ENCODE measurements at places on chromosomes 2 and 18.

DNA sequence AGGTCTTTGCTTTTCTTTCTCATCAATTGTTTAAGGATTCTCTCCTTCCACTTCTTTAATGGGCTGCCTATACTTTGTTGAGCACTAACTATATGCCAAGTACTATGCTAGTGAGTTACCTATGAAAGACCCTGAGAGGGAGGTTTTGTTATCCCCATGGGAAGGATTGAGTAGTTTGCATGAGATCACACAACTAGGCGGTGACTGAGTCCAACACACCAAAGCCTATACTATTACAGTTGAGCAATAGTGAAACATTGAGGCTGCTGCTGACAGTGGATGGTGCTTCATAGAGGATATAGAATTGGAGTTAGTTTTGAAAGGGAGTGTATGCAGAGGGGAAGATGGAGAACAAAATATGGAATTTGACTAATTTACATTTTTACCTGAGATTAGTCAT, 15.8 kb downstream of the NABP1 start:
- no peak for DNase-seq
- no peak overlapping the region for H3K27ac ChIP-seq
- H3K4me3 ChIP-seq = no peak overlapping the region
- no peaks in the 10 kb centered on the region for H3K36me3 ChIP-seq

DNA sequence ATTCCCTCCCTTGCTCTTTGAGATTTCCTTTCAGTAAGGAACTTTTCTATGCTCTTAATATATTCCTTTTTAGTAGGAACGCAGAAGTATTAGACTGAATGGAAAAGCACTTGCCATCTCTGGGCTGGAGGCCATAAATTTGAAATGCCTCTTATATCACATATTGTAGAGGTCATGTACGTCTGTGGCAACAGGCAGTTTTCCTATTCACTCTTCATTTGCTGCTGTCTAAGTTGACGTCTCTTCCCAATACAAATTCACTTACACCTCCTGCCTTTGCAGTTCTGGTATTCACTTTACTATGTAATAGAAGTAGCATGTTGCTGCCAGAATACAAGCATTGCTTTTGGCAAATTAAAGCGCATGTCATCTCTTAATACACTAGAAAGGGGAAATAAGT, 34.7 kb downstream of the MGAT4A start:
- no peaks in the 10 kb centered on the region for H3K36me3 ChIP-seq
- H3K4me1 ChIP-seq = peaks cover 31% of the 10 kb centered on the region
- no peaks in the 10 kb centered on the region for H3K27me3 ChIP-seq

DNA sequence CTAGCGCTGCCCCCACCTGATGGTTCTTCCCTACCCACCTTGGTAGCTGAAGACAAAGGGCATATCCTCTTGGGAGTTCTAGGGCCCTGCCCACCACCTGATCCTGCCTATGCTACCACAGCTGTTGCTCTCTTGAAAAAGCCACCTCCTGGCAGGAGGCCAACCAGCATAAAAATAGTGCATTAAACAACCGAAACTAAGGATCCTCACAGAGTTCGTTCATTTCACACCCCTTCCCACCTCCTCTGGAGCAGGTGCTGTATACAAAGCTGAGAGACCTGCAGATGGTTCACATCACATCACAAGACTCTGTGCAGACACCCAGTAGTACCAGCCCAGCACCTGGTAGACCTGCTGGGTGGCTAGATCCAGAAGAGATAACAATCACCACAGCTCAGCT, 1348.0 kb upstream of the TMEFF2 start:
- H3K36me3 ChIP-seq = no peaks in the 10 kb centered on the region
- no peaks in the 10 kb centered on the region for H3K4me1 ChIP-seq
- DNase-seq = no peak
- H3K4me3 ChIP-seq = no peak overlapping the region

DNA sequence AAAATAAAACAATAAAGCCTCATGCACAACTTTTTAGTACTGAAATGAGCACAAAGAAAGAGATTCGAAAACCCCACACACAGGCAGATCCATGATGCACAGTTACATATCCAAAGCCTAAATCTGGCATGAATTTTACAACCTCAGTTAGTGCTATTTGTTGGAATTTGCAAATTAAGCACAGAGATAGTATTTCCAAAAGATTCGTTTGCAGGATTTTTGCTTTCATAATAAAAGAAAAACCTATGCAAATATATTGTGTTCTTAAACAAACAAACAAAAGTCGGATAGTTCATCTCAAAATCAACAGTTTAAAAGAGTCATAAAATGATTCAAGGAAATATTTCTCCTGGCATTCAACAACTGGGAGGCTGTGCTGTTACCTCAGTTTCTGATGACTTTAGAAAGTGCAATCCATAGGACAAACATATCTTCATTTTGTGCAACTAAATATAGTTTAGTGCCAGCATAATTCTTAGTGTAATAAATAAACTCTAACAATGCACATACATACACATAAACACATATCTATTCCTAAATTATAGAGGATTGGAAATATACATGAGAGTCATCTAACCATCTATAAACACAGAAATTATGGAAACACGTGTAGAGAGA, 10.8 kb downstream of the PAX3 start:
- no peak overlapping the region for H3K4me3 ChIP-seq
- H3K27ac ChIP-seq = no peak overlapping the region
- peaks cover 100% of the 10 kb centered on the region for H3K27me3 ChIP-seq
- H3K4me1 ChIP-seq = no peaks in the 10 kb centered on the region
- DNase-seq = no peak

DNA sequence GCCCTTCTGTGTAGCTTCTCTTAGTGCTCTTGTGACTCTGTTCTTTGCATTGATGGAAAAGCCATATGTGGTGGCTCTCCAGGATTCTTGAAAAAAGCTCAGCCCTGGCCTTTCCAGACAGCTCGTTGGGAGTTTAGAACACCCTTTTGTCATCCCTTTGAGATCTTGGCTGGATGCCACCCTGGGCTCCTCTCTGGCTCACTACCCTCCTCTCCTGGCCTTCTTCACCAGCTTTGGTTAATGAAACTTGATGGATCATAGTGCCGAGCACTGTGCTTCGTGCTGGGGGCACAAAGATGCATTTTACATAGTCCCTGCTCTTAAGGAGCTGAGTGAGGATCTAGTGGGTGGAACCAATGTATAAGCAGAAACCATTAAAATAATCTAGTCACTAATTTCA, 15.6 kb upstream of the FHOD3 start:
- no peak for DNase-seq
- no peaks in the 10 kb centered on the region for H3K4me1 ChIP-seq
- H3K36me3 ChIP-seq = no peaks in the 10 kb centered on the region

- H3K4me1 ChIP-seq = no peaks in the 10 kb centered on the region
- DNase-seq = no peak
- no peaks in the 10 kb centered on the region for H3K36me3 ChIP-seq
- H3K27me3 ChIP-seq = no peaks in the 10 kb centered on the region
- H3K27ac ChIP-seq = no peak overlapping the region
- no peak overlapping the region for H3K4me3 ChIP-seq
Observed at GRCh38 chr2:168559187-168559586, 103.1 kb downstream of the CERS6 start.

GRCh38 chr2:29650631-29651097, 270.7 kb downstream of the ALK start:
- H3K4me1 ChIP-seq = peaks cover 19% of the 10 kb centered on the region
- DNase-seq = peak; percentile 80
- no peaks in the 10 kb centered on the region for H3K36me3 ChIP-seq
- H3K27me3 ChIP-seq = no peaks in the 10 kb centered on the region
